ENCODE measurements at places on chromosomes 5 and 9.

GRCh38 chr5:180830253-180831138, 27.9 kb upstream of the MGAT1 start:
- peak; percentile 53 for DNase-seq

DNA sequence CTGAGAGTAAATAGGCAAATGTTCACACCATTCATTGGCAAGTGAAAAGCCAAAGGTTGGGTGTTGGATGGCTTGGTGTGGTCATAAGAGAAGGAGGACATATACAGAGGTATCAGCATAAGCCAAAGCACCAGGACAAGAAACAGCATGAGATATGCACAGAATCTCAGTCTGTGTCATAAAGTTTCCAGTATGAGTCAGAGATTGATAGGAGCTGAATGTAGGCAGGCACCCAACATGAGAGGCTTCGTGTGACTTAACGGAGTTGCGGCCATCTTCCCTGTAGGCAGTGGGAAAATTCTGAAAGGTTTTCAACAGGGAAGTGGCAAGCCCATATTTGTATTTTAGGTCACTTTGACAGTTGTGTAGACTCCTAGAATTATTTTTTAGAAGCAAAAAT, 54.5 kb downstream of the SNCAIP start:
- no peak for DNase-seq

DNA sequence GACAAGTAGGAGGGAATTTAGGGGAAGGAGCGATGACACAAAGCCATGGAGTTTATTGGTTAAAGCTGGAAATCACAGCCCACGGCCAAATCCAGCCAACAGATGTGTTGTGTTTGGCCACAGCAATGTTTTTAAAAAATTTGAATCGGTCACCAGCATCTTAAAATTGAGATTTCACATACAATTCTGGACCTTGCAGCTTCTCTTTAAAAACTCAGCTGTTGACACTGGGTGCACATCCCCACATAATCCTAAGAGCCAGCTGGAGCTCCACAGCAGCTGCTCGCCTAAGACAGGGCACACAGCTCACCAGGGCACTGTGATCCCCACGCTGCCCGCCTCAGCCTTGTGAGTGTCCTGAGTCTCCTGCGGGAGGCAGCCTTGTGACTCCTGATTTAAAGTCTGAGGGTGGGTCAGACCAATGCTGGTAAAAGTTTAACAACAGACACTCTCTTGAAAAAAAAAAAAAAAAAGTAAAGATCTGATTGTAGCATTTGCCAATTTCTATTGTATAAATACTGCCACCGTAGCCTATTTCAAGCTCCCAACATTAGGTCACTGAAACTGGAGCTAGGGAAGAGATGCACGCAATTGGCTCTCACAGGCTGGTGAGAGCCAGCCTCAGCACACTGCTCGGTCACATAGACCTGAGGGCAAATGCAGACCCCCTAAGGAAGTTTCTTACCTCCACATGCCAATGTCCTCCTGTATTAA, 124.8 kb downstream of the HSD17B3 start:
- no peak for DNase-seq

DNA sequence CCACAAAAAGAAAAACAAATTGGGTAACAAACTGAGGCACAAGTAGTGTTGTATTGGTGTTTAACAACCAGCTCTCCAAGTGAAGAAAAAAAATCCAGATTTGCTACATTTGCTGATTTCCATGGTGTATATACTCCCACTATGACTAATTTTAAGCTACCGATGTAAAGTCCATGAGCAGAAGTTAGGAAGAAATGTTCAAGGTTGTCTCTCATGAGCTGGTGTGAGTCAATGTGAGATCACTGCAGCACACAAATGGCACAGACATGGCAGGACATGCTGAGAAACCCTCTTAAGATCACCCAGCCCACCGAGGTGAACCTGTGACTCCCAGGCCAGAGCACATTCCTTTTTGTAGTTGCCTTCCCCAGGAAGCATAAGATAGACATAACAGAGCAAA, 36.2 kb downstream of the SLC44A1 start:
- DNase-seq = no peak

DNA sequence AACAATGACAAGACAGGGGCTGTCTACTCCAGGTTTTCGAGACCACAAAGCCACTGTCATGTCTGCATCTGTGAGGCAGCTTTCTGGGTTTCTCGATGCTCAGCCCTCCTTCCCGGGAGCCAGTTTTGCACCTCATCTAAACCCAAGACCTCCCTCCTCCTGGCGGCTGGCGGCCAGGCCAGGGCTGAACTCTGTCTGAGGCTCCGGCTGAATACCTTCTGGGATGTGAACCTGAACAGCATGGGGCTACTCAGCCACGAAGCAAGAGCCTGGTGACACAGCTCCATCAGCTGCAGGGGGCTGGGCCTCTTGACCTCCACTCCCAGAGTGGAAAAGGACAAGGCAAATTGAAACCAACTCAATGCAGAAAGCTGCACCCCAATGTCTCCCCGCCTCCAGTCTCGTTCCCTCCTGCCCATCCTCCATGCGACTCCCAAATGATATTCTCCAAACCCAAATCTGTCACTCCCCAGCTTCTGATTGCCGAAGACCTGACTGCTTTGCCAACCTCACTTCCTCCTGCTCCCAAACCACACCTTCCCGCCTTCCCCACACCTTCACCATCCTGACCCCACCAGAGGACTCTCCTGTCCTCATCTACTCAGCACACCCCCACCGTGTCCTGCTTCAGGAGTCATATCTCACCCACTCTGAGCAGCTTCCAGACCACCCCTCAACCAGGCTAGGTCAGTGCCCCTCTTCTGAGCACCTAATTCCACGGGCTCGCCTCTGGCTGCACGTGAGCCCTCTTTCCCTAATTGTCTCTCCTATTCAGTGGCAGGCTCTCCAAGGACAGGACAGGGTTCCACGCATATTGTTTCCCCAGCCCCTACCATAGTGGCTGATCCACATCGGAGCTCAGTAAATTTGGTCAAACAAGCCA, 4.5 kb downstream of the ANKS6 start:
- no peak for DNase-seq

DNA sequence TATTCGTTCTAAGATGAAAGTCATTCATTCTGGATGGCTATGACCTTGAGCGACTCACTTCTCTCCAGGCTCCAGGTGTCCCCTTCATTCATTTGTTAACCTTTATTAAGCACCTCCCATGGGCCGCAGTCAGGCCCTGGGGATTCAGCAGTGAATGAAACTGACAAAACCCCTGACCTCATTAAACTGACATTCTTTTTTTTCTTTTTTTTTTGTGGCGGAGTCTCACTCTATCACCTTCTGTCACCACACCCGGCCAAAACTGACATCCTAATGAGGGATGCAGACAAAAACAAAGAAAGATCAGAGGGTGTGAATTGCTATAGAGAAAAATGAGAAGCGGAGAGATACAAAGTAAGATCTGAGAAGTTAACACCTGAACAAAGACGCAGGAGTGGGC, 16.5 kb upstream of the ODF2 start:
- no peak for DNase-seq

DNA sequence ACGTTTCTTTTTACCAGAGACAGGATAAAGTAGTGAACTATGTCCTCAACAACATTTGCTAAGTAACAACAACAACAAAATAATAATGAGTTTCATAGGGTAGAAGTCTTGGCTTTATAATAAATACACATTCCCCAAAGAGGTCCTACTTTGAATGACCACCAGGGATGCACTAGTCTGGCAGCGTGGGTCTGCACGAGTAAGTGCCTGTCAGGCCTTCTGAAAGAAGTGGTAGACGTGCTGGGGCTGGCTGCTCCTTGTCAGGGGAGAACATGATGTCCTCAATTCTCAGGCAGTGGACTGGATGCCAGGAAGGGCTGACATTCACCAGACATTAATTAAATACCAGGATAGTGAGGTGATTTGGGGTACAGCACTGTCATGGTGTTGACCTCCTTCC, 331.1 kb downstream of the TMEM38B start:
- DNase-seq = no peak

- no peak for DNase-seq
Measured at GRCh38 chr5:97071101-97071500, 71.3 kb downstream of the LIX1 start.

Data from activated T-cell treated with anti-CD3 and anti-CD28 coated beads for 24 hours (primary cell).